ENCODE measurements at places on chromosomes 16 and 17.

DNA sequence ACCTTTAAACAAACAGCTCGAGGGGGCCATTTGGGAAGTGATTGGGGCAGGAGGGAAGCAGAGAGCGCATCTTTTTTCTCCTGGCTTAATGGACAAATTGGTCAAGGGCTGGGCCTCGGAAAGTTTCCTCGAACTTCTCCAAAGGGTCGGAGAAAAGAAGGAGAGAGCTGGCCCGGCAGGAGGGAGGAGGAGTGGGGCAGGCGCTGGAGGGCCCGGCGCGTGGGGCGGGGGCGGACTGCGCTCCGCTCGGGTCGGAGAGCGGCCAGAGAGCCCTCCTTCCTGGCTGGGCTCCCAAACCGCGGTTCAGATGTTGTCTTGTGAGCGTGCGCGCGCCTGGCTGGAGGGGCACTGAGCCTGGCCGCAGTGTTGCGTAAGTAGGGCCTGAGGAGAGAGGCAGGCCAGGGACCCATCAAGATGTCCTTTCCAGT lies 1.2 kb downstream of the MMP2 start:
- no peak for DNase-seq

GRCh38 chr16:56995136-56995805 lies 5.9 kb downstream of the NLRC5 start:
- no peak for DNase-seq

DNA sequence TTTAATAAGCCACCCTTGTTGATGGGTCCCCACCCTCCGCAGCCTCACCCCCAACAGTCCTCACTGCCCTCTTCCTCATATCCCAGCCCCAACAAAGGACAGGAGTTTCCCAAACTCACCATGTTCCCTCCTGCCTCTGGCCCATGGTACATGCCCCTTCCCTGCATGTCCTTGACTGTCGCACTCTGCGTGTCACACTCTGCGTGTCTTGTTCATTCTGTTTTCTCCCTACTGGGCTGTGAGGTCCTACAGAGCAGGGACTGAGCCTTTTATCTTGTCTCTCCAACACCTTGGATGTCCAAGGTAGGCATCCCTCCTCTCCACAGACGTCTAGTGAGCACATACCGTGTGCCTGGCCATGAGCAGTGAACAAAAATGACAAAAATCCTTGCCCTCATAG lies 154.7 kb downstream of the SOCS1 start:
- no peak for DNase-seq

DNA sequence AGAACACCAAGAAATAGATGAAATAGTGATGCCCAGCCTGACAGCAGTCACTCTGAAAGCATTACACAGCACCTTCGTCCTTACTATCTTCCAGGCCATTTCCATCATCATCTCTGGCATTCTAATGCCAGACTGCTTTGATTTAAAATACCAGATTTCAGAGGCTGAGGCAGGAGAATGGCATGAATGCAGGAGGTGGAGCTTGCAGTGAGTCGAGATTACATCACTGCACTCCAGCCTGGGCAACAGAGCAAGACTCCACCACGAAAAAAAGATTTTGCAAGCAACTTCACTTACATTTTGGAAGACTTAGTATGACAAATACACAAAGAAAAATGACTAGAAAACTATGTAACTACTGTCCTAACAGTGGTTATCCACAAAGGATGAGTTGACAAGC lies 244.0 kb downstream of the CPPED1 start:
- no peak for DNase-seq

- no peak for DNase-seq
Measured at GRCh38 chr16:35221482-35222185, 1762.2 kb downstream of the TP53TG3F start.

GRCh38 chr16:51399908-51400670 lies 249.0 kb upstream of the SALL1 start:
- DNase-seq = no peak

GRCh38 chr16:84599521-84600202 lies 18.2 kb downstream of the COTL1 start:
- DNase-seq = no peak

- no peak for DNase-seq
Measured at GRCh38 chr17:5424909-5425308, 4.9 kb downstream of the RPAIN start.

DNA sequence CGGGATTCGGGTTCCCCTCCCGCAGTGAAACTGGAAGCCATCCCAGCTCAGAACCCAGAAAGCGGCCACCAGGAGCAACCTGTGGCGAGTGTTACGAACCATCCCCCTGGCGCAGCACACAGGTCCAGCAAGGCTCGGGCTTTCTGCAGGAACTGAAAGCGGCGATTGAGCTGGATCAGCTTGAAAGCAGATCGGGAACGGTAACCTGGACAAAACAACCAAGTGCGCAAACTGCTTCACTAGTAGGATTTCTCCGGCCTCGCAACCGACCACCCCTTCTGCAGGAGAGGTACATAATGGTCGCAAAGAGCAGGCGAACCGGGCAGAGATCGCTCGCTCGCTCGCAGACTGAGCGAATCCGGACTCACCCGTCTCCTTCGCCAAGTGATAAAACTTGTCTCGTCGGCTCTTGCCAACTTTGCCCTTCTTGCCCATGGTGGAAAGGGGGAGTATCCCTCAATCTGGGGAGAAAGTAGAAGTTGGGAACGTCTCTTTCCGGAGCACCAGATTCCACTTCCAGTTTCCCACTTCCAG lies 696 bp upstream of the PSMC5 start:
- no peak for DNase-seq

DNA sequence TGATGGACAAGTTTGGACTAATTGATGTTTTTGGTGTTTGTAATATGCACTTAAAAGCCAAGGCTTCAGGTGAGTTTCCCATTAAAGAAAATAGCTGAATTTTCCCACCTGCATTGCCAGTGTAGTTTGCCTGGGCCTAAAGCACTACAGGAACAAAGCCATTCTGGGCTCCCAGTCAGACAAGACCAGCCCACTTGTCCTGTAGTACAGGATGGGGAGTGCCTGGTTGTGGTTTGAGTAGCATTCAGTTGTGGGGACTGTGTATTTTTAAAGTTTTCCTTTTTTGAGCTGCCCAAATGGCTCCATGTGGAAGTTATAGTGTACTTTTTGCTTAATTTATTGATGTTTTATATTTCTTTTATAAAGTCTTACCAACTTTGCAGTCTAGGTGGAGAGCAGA lies 91.7 kb downstream of the TANGO6 start:
- DNase-seq = no peak

- no peak for DNase-seq
Measured at GRCh38 chr16:3138823-3139426, 4.1 kb downstream of the ZNF213 start.

DNA sequence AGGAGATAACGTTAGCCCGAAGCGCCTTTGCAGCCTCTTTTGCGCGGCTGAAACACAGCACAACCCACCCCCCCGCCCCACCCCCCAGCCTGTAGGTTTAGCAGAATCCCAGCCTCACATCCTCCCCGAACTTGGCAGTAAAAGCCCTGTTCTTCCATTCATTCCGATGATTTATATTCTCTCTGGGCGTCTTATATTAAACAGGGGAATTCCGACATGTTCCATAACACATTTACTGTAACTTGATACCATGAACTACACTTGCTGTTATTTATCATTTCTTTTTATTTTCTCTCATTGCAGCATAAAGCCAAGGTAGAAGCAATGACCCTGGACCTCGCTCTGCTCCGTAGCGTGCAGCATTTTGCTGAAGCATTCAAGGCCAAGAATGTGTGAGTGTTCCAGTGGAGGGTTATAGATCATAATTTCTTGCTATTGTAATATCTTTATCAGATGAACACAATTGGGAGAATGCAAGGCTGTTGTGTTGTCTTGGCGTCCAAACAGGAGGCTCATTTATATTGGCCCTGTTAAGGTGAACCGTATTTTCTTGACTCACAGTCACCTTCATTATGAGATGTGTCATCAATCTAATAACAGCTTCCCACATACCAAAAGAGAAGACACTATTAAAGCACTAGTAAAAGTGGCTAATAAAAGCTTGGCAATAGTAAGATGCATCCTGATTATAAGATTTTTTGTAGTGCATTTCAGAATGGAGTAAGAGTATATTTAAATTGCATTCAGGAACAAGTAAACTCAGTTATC lies 287.3 kb downstream of the WWOX start:
- DNase-seq = no peak

DNA sequence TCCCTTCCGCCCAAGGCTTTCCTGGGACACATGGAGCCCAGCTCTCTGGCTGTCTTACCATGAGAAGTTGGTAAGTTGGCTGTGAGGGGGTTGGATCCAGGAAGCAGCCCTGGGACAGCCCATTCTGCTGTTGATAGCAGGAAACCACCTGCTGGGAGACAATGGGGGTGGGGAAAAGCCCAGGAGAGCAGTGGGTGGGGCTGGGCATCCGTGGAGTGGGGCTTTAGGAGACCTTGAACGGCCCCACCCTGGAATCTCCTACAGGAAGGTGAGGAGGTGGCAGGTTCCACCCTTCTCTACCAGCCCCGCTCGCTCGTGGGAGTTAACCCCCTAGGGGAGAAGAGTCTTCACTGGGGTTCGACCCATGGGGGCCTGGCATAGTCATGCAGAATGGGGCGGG lies 5.8 kb downstream of the TMEM92 start:
- DNase-seq = no peak

DNA sequence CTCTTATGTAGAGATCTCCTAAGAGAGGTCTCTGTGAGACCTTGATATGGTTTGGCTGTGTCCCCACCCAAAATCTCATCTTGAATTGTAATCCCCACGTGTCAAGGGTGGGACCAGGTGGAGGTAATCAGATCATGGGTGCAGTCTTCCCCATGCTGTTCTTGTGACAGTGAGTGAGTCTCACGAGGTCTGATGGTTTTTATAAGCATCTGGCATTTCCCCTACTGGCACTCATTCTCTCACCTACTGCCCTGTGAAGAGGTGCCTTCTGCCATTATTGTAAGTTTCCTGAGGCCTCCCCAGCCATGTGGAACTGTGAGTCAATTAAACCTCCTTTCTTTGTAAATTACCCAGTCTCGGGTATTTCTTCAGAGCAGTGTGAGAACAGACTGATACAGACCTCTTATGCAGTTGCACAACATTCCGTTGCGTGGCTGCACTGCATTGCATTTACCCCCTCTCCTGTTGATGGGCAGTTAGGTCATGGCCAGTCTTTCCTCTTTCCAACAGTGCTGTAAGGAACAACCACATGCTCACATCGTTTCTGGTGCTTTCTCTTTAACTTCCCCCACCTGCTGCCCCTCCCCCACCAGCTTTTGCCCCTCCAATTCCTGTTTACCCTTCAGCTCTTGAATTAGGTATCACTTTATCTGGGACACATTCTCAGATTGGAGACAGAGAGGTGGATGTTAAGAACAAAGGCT lies 43.6 kb upstream of the MED9 start:
- DNase-seq = no peak

- peak; percentile 17 for DNase-seq
Measured at GRCh38 chr16:84088695-84089395, 27.9 kb downstream of the MBTPS1 start.

- DNase-seq = no peak
Measured at GRCh38 chr16:13453938-13454553, 465.9 kb upstream of the ERCC4 start.

- no peak for DNase-seq
Measured at GRCh38 chr16:53680756-53681155, 22.9 kb downstream of the RPGRIP1L start.

GRCh38 chr16:980595-980854 lies 1.0 kb upstream of the SOX8 start:
- DNase-seq = no peak

DNA sequence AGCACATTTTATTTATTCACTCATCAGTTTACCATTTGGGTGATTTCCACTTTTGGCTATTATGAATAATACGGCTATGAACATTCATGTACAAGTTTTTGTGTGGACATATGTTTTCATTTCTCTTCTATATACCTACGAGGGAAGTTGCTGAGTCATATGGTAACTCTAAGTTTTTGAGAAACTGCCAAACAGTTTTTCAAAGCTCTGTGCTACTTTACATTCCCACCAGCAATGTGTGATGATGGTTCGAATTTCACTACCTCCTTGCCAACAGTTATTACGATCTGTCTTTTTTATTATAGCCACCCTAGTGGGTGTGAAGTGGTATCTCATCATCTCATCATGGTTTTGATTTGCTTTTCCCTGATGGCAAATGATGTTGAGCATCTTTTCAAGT lies 63.7 kb upstream of the MRTFB start:
- DNase-seq = no peak

- DNase-seq = no peak
Measured at GRCh38 chr17:74569020-74570003, 2.0 kb upstream of the CD300H start.

DNA sequence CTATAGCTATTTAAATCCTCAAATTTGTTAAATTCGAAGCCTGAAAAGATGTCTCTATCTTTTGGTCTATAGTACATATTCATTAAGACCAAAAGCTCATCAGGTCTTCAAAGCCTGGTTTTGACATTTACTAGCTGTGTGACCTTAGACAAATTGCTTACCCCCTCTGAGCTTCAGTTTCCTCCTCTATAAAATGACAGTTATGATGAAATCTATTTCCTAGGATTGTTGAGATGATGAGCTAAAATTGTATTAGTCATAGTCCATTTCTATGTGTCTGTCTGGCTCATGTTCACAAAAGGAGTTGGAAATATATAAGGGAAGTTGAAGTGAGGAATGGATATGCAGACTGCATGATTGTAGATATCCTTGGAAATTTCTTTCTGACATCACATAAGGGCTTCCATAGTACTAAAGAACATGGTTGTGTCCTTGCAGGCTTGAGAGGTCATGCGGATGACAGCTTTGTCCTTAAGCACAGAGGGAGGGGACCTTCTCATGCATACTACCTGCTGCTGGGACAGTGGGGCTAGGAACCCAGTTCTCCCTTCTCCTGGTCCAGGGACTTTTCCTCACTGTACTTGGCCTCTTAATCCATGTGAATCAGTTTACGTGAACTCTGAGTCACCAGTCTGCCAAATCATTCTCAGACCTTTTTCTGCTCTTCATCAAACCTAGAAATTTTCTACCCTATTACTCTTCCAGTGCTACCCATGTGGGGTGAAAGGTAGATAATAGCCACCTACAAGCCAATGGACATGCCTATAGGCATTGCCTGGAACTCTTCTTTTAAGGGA lies 487.5 kb upstream of the SALL1 start:
- DNase-seq = no peak

GRCh38 chr17:41539071-41539492 lies 11.0 kb upstream of the KRT19 start:
- DNase-seq = no peak

- DNase-seq = peak; percentile 93
Measured at GRCh38 chr17:49739641-49740271, 24.2 kb downstream of the FAM117A start.

GRCh38 chr16:23552161-23552560 lies 5.0 kb downstream of the EARS2 start:
- DNase-seq = no peak

- no peak for DNase-seq
Measured at GRCh38 chr17:41393294-41393693, 4.1 kb downstream of the KRT31 start.

GRCh38 chr17:1648173-1648962 lies 1.3 kb downstream of the RILP start:
- DNase-seq = no peak

Measured in activated T-helper 1 cell treated with Interleukin-2 at 50 U/mL for 16 hours (primary cell).